Foreskin keratinocyte (primary cell): ENCODE measurements at places on chromosomes 16 and 17.

DNA sequence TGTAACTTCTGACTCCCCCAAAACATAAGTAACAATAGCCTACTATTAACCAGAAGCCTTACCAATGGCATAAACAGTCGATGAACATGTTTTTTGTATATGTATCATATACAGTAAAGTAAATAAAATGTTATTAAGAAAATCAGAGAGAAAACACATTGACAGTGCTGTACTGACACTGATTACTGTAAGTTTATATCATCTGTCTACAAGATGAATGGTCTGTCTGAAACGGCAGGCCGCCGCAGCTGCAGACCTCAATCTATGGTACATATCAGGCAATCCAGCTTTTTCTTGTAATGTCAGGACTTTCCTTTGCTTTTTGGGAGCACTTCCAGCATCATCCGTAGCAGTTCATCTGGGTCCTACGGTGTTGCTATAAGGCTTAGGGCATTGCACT, 44.2 kb upstream of the RPH3AL start:
- no peak for DNase-seq

DNA sequence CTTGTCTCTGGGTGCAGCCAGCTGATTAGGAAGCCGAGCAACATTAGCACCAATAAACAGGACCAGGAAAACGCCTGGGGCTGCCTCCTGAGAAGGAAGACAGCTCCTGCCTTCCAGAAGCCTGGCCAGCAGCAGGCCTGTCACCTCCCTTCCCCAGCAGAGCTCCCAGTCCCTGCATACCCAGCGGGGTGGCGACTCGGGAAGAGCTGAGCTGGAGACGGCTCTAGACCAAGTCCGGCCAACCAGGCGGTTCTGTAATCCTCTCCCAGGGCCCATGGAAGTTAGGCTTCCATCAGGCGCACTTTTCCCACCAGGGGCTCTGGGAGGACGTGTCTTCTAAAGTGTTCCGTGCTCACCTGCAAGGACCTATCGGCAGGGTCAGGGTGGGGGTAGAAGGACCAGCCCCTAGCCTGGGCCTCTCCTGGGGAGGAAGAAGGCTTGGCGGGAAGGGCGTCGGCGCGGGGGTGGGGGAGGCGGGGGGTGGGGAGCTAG, 12.0 kb upstream of the CLUH start:
- DNase-seq: no peak

DNA sequence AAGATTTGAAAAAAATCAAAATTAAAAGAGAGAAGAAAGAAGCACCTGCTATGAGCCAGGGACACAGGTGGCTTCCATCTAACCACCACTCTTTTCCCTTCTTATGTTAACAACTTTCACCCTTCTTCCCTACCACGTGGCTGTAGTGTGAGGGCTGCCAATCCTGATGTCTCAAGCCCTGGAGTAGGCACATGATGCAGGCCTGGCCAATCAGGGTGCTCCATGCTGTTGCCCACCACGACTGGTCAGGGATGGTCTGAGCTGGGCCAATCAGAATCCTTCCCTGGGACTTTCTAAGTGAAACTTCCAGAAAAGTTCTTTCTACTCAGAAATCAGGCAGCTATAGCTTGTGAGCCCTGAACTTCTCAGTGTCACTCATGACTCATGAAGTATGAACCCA, 140.7 kb downstream of the SDK2 start:
- DNase-seq: no peak

- peak; percentile 48 for DNase-seq
Observed at GRCh38 chr17:45127548-45128300, 4.6 kb downstream of the PLCD3 start.

GRCh38 chr17:81706232-81706611, 3.1 kb downstream of the MRPL12 start:
- DNase-seq: no peak

- DNase-seq: no peak
Observed at GRCh38 chr16:31886227-31886626, 12.6 kb downstream of the ZNF267 start.

DNA sequence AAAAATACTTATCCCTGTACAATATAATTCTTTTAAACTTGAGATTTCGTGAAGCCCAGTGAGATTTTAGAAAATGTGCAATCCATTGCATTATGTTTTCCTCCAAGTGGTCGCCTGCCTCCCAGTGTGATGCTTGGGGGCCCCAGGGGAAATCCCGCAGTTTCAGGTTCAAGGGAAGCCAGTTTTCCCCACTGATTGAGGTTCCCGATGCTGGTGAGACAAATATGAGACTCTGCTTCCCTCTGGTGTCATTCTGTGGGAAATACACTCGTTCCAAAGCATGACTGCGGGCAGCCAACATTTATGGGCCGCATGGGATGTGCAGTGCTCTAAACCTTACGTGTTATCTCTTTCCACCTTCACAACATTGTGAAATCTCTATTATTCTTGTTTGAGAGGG, 200.8 kb downstream of the PRKCB start:
- DNase-seq: peak; percentile 26

DNA sequence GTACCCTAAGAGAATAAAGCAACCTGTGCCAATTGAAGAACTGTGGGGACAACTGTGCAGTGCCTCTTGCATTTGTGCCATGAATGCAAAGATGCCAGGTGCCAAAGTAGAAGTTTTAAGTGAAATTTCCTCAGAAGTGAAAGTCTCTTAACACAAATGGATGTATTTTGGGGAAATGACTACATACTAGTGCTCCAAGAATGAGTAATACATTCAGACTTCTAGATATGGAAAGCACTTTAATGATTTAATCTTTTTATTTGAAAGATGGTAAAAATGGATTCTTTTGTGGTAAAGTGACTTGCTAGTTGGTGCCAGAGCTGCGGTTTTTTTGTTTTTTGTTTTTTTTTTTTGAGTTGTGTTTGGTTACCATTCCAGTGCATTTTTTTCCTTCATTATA, 15.0 kb downstream of the UTP18 start:
- DNase-seq: no peak

- DNase-seq: no peak
Observed at GRCh38 chr16:29927070-29927905, 1.3 kb upstream of the KCTD13 start.

- DNase-seq: no peak
Observed at GRCh38 chr16:3467921-3468320, 24.4 kb downstream of the NAA60 start.

GRCh38 chr16:69106491-69107315, 1.2 kb downstream of the HAS3 start:
- no peak for DNase-seq

DNA sequence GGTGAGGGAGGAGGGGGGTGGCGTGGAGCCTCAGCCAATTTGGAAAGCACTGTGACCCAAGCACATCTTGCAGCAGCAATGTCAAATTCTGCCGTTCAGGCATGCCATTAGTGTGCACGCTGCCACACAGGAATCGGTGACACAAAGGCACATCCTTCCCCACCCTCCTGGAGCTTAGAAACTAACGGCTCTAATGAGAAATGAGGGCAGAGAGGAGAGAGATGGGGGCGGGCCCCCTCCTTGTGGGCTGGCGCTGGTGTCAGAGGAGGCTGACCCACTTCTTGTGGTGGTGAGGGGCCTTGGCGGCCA, 94.8 kb downstream of the RTN4RL1 start:
- no peak for DNase-seq

DNA sequence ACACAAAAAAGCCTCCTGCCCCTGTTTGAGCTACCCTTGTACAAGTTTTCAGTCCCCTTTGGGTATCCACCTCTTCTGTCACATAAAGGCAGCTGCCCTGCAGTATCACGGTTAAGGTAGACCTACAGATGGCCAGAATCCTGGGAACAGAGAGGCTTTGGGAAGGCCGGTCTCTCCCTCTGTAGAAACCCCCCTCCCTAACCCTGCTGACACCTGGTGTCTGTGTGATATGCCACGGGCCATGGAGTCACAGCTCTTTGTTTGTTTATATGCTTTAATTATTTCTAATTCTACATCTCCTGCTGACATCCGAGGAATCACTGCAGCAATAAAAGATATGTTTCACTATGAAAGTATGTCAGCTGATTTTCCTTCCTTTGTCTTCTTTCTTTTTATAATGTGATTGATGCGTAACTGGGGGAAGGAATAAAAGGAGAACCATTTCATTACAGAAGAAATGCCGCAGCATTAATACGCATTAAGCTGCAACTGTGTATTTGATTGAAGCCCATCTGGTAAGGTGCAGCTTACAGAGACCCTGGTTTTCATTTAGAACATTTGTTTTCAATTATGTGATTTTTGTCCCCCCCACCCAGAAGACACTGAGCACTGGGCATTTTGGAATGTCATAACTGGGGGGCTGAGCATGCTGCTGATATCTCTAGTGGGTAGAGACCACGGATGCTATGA, 142.1 kb downstream of the SLC39A11 start:
- no peak for DNase-seq

GRCh38 chr16:10181196-10182162, 749 bp downstream of the GRIN2A start:
- no peak for DNase-seq

GRCh38 chr16:11738742-11739544, 3.7 kb downstream of the TXNDC11 start:
- DNase-seq: no peak
